ENCODE measurements at places on chromosomes 2 and 18. TPM values are rescaled to one million over a fixed set of nuclear protein-coding genes. Genes with fewer than 3 reads are reported as not detected.

GRCh38 chr2:184793176-184793575 is 194.8 kb downstream of the ZNF804A start:
- no peak overlapping the region for H3K27ac ChIP-seq
- H3K4me1 ChIP-seq, result no peaks in the 10 kb centered on the region
- H3K4me3 ChIP-seq, result no peak overlapping the region
- DNase-seq, result no peak

GRCh38 chr2:161166538-161167409 is 6.5 kb downstream of the TANK start:
- H3K36me3 ChIP-seq, result no peaks in the 10 kb centered on the region
- no peaks in the 10 kb centered on the region for H3K27me3 ChIP-seq
- DNase-seq, result no peak
- peak overlapping the region; percentile 100 for H3K27ac ChIP-seq

The ACMSD gene
- not detected for total RNA-seq

GRCh38 chr2:204977914-204978313 is 432.6 kb downstream of the PARD3B start:
- no peak overlapping the region for H3K4me3 ChIP-seq
- DNase-seq, result no peak
- H3K27me3 ChIP-seq, result no peaks in the 10 kb centered on the region
- no peaks in the 10 kb centered on the region for H3K4me1 ChIP-seq

DNA sequence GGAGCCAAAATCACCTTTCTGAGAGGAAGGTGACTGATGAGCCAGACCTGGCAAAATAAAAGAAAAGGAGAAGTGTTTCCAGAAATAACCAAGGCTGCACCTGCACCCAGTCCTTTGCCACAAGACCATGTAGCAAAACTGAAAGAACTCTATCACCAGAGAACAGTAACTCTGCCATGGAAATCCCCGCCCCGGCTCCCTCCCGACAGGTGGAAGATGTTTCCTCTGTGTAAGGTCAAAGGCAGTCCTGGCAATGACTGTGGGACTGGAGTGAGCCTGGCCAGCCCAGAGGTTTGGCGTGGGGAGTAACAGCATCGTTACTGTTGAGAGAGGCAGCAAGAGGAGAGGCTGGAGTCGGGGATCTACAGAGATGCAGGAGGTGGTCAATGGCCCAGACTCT is 42.3 kb downstream of the SPRED2 start:
- no peaks in the 10 kb centered on the region for H3K4me1 ChIP-seq
- H3K27ac ChIP-seq, result no peak overlapping the region
- H3K4me3 ChIP-seq, result no peak overlapping the region
- H3K27me3 ChIP-seq, result no peaks in the 10 kb centered on the region

DNA sequence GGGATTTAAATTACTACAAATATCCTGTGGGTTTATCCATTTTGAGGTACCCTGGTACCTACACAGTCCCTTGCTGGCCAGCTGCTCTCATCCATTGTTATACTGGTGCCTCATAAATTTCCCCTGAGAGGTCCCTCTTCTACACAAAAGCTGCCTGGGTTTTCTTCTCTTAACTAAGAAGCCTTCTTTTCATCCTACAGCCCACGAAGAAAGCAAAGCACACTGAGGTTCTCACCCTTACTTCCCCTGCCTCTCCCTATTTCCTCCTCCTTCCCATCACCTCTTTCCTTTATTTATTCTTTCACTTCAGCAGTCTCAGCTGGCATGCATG is 154.9 kb downstream of the CSRNP3 start:
- H3K27ac ChIP-seq, result no peak overlapping the region
- no peak overlapping the region for H3K4me3 ChIP-seq
- no peaks in the 10 kb centered on the region for H3K36me3 ChIP-seq
- no peaks in the 10 kb centered on the region for H3K27me3 ChIP-seq

DNA sequence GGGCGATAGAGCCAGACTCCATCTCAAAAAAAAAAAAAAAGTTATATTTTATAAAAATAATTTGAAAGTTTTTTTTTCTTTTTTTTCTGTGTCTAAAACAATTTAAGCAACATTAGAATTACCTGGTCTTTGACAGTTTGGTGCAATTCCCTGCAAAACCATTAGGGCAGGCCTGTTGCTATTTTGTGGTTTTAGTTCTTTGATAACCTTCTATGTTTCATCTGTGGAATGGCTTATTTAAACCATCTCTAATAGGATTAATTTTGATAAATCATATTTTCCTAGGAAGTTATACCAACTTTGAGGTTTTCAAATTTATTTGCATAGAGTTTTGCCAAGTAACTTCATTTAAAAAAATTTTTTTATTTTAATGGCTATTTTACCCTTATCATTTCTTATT is 141.2 kb upstream of the TWIST2 start:
- no peaks in the 10 kb centered on the region for H3K27me3 ChIP-seq
- H3K36me3 ChIP-seq, result no peaks in the 10 kb centered on the region
- H3K4me3 ChIP-seq, result no peak overlapping the region
- no peak overlapping the region for H3K27ac ChIP-seq
- DNase-seq, result no peak

GRCh38 chr2:8224347-8225190 is 457.3 kb upstream of the ID2 start:
- no peak overlapping the region for H3K27ac ChIP-seq
- H3K36me3 ChIP-seq, result no peaks in the 10 kb centered on the region
- H3K4me1 ChIP-seq, result no peaks in the 10 kb centered on the region
- no peak overlapping the region for H3K4me3 ChIP-seq
- DNase-seq, result no peak

The SEMA4C gene
- total RNA-seq, result 25.9 TPM

The PSTPIP2 gene
- 14.2 TPM for total RNA-seq

The HADHB gene
- total RNA-seq, result 130 TPM

The DSC3 gene
- 0.97 TPM for total RNA-seq

- peak overlapping the region; percentile 72 for H3K27ac ChIP-seq
- no peak for DNase-seq
- no peak overlapping the region for H3K4me3 ChIP-seq
- peaks cover 9% of the 10 kb centered on the region for H3K4me1 ChIP-seq
These were observed 59.7 kb downstream of the WDSUB1 start for GRCh38 chr2:159226608-159227385.

- DNase-seq, result no peak
- no peak overlapping the region for H3K4me3 ChIP-seq
- H3K36me3 ChIP-seq, result no peaks in the 10 kb centered on the region
- no peak overlapping the region for H3K27ac ChIP-seq
- H3K27me3 ChIP-seq, result no peaks in the 10 kb centered on the region
- no peaks in the 10 kb centered on the region for H3K4me1 ChIP-seq
These were observed 372.2 kb downstream of the NYAP2 start for GRCh38 chr2:225771701-225772100.

DNA sequence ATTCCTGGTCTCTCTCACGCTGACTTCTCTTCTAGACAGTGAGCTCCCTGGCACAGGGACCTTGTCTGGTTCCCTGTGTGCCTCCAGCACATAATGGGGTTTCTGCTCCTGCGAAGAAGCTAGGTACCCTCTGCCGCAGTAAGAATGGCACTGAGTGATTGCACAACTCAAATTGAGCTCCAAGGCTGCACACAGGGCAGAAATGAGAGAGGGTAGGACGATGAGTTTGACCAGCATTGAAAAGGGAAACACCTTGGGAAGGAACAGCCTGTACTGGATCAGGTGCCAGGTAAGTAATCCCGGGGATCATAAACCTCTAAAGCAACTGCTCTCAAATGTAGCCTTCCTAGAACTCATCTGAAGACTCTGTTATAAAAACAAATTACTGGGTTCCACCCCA is 21.0 kb upstream of the MSGN1 start:
- H3K36me3 ChIP-seq, result no peaks in the 10 kb centered on the region
- DNase-seq, result no peak
- H3K4me3 ChIP-seq, result no peak overlapping the region

The TEKT4 gene
- total RNA-seq, result not detected

The OTOS gene
- not detected for total RNA-seq

DNA sequence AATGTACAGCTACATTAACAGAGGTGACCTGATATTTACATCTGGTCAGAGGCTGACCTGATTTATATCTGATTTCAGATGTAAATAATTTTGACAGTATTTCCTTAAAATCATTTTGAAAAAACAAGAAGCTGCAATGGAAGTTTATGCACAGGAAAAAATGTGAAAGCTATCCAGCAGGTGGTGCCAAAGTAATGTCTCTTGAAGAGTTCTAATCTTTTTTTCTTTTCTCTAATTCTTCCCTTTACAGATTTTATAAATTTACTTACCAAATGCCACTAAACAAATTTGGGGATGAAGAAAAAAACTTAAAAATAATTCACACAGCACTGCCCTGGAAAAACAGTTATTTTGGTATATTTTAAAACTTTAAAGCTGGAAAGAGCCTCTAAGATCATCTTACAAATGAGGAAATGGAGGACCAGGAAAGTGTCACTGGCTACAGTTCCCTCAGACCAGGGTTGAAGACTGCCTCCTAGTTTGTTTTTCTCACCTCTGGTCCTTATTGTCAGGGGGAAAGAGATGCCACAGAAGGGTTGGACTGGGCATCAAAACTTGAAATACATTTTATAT is 16.4 kb upstream of the FBLN7 start:
- peaks cover 27% of the 10 kb centered on the region for H3K36me3 ChIP-seq
- no peak overlapping the region for H3K27ac ChIP-seq
- no peak overlapping the region for H3K4me3 ChIP-seq
- DNase-seq, result no peak
- H3K4me1 ChIP-seq, result no peaks in the 10 kb centered on the region
- H3K27me3 ChIP-seq, result no peaks in the 10 kb centered on the region

The TRIB2 gene
- total RNA-seq, result 39.7 TPM

The PTPRM gene
- 78.5 TPM for total RNA-seq

The GPR75 gene
- total RNA-seq, result 1.3 TPM

DNA sequence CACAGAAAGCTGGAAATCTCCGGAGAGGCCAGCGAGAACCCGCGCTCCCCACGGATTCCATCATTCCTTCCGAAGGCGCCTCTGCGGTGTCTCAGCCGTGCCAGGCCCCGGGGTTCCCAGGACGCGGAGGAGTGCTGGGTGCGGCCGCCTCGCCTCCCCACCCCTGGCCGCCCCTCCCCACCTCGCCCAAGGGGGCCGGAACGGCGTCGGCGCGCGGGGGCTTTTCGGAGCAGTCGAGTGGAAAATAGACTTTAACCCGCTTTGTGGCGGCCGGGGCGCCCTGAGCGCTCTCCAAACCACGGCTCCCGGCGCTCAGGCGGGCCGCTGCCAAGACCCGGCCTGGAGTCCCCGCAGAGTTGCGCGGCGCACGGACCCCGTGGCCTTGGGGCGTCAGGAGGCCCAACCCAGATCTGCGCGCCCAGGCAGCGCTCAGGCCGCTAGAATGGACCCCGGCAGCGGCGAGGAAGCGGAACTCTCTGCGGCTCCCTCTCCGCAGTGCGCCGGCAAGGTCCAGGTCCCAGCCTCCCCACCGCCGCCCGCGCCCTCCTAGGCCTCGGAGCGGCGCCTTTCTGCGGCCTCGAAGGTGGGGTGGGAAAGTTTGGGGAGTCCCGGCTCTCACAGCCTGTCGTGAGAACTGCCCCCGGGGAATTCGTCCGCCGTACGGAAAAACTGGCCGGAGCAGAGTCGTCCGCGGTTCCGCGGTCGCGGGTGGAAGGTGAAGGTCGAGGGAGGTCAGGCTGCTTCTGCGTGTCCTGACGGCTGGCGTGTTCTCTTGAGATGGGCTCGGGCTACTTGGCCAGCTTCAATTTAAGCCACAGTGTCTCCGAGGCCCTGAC is 1.2 kb upstream of the EMX1 start:
- H3K4me3 ChIP-seq, result peak overlapping the region; percentile 17
- H3K36me3 ChIP-seq, result no peaks in the 10 kb centered on the region
- no peak overlapping the region for H3K27ac ChIP-seq
- peaks cover 47% of the 10 kb centered on the region for H3K4me1 ChIP-seq

- peaks cover 52% of the 10 kb centered on the region for H3K36me3 ChIP-seq
- no peaks in the 10 kb centered on the region for H3K27me3 ChIP-seq
- H3K27ac ChIP-seq, result no peak overlapping the region
- H3K4me3 ChIP-seq, result no peak overlapping the region
- DNase-seq, result no peak
- H3K4me1 ChIP-seq, result peaks cover 6% of the 10 kb centered on the region
These were observed 41.3 kb downstream of the BCL2L11 start for GRCh38 chr2:111161971-111162370.

- H3K4me3 ChIP-seq, result no peak overlapping the region
- H3K4me1 ChIP-seq, result no peaks in the 10 kb centered on the region
- no peaks in the 10 kb centered on the region for H3K27me3 ChIP-seq
These were observed 195.1 kb downstream of the KCNE4 start for GRCh38 chr2:223247136-223247535.

The ASB18 gene
- not detected for total RNA-seq

DNA sequence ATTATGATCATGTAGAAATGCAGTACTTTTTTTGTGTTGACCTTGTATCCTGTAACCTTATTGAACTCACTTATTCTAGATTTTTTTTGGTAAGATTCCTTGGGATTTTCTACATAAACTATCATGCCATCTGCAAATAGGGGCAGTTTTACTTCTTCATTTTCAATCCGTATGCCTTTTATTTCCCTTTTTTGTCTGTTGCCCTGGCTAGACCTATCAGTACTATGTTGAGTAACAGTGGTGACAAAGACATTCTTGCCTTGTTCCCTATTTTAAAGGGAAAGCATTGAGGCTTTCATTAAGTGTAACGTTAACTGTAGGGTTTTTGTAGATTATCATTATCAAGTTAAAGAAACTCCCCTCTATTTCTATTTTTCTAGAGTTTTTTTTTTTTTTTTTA is 92.3 kb downstream of the LYPD1 start:
- no peaks in the 10 kb centered on the region for H3K36me3 ChIP-seq
- no peak for DNase-seq
- H3K4me1 ChIP-seq, result no peaks in the 10 kb centered on the region
- H3K4me3 ChIP-seq, result no peak overlapping the region

- H3K4me1 ChIP-seq, result peaks cover 8% of the 10 kb centered on the region
- no peak overlapping the region for H3K4me3 ChIP-seq
- no peaks in the 10 kb centered on the region for H3K36me3 ChIP-seq
These were observed 74.6 kb downstream of the ARMC9 start for GRCh38 chr2:231272991-231273390.

- H3K4me1 ChIP-seq, result no peaks in the 10 kb centered on the region
These were observed 371.5 kb downstream of the LNPK start for GRCh38 chr2:175630280-175631244.

DNA sequence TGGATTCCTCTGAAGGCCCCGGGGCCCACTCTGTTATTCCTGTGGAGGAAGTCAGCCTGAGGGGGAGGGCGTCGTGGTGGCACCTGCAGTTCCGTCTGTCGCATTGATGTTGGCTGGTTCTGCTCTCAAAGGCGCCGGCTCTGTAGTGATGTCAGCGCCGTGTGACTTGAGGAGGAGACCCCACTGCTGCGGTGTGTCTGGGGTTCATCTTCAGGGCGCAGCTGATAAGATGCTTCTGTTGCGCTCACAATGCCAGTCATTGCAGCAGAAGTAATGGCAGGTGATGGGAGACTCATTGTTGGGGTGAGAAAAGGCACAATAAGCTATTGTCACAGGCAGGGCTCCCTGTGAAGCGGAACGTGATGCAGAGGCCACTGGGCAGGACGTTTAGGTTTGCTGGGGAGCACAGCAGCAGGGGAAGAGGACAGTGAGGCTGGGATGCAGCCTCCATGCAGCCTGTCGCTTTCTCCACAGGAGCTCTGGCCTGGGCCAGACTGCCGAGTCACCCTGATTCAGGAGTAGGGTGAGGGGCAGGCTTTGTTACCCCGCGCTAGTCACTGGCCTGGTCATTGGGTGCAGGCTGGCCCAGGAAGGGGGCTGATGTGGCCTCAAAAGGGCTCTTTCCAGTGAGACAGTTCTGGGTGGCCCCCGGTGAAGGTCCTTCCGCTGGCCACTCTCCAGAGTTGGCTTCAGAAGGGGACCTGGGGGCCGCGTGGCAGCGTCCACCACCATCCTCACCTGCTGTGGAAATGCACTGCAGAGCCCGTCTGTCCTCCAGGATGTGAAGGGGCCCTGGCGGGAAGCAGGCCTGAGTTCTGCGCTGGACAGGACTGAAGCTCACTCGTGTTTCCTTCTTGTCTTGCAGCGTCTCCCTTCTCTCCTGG is 42.9 kb downstream of the SH3BP4 start:
- no peak overlapping the region for H3K27ac ChIP-seq
- H3K4me3 ChIP-seq, result no peak overlapping the region
- no peak for DNase-seq
- no peaks in the 10 kb centered on the region for H3K36me3 ChIP-seq
- no peaks in the 10 kb centered on the region for H3K27me3 ChIP-seq
